Glutamatergic neuron (in vitro differentiated cells): ENCODE measurements at places on chromosomes 1 and 21.
A peak's percentile ranks its signal among the peaks of the same experiment; 100 is the strongest.

- DNase-seq: peak; percentile 64
Observed at GRCh38 chr1:227941509-227942020, 6.2 kb downstream of the WNT9A start.

DNA sequence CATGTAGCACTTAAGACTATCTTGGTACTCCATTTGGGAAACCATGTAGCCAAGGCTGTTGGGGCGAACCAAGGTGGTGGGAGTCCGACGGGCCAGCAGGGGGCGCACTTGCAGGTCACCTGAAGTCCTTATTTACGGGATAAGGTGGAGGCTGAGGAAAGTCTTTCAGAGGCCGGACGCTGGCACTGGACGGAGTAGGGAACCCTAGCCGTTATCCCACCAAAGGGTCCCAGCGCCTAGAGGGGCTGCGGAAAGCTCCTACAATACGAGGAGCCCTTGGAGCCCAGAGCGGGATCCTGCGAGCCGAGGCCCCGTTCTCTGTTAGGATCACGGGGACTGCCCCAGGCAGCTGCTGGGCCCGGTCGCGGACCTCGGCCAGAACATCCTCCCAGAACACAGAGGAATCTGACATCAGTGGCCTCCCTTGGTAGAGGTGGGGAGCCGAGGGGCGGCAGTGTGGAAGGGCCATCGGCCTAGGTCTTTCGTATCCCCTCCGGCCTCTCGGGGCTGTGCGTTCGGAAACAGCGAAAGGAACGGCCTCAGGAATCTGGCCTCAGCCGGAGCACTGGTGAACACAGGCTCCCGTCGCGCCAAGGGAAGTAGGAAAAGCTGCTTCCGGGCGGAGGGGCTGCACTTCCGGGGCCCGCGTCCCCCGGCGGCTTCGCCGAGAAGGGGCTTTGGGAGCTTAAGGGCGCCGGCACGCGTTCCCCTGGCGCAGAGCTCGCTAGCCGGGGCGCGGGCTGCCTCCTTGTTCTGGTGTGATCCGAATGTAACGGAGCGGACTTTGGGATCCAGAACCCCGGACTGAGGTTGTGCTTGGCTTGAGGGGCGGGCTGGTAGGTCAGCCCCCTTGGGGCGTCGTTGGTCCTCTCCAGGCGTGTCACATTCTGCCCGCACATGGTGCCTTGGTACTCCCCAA is 29.9 kb upstream of the RPTN start:
- peak; percentile 78 for DNase-seq

- no peak for DNase-seq
Observed at GRCh38 chr1:7719468-7720094, 51.5 kb upstream of the VAMP3 start.

GRCh38 chr1:24946861-24947658 is 17.0 kb upstream of the RUNX3 start:
- no peak for DNase-seq

GRCh38 chr1:100860397-100860991 is 34.1 kb downstream of the EXTL2 start:
- no peak for DNase-seq
